CD4-positive, alpha-beta T cell treated with Interleukin-6 for 4 hours (primary cell): ENCODE measurements at places on chromosomes 6 and 20.

DNA sequence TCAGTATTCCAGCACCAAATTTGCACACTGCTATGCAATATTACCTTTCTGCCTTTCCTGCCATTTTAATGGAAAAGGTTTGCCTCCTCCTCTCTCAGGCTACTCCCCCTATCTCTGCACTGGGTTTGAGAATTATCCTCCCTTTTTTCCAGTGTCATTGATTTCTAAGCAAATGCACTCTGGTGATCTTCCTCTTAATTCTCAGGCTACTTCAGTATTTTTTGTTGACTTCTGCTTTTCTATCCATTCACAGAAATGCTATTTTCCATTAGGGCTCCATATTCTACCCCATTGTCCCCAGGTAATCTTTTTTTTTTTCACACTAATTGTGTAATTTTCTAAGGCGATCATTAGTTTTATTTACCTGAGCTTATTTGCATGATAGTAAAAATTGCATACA lies 144.0 kb downstream of the GJA1 start:
- DNase-seq, result no peak

DNA sequence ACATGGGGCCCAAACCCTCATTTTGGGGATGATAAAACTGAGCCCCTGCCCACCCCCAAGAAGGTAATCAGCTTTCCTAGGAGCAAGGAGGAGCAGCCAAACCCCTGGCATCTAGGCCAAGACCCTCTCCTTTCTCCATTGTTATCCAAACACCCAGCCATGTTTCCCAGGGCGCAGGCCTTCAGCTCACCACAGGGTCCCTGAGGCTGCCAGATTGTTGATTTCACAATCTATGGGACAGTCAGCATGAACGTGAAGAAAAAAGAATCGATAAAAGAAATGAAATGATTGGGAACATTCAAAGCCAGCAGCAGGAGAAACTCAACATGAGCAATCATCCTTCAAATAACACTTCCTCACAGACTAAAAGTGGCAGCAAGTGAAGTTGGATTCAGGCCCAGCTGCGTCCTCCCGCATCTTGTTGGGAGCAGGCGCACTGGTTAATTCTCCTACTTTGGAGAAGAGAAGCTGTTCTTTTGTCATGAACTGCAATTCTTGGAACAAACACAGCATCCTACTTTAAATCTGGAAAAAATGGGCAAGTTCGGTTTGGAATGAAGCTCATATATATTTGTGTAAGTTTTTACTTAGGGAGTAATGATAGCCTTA lies 241.8 kb upstream of the PRDM1 start:
- no peak for DNase-seq

- no peak for DNase-seq
Observed at GRCh38 chr20:35302421-35303335, 10.5 kb upstream of the FAM83C start.

DNA sequence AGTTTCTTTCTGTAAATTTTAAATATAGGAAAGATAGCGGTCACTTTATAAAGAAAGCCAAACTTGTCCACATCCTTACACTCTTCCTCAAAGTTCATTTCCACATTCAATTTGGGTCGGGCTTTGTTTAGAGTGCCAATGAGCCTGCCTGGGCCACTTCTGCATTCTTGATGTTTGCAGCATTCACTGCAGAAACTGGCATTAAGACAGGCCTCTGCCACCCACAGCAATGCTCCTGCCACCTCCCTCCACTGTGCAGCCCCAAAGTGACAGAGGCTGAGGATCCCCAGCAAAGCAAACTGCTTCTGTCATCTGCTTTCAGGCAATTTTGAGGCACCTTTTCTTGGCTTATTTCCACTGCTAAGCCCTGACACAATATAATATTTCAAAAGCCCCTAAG lies 61.2 kb downstream of the TNFAIP3 start:
- peak; percentile 6 for DNase-seq

- no peak for DNase-seq
Observed at GRCh38 chr6:163444077-163444476, 29.6 kb downstream of the QKI start.

DNA sequence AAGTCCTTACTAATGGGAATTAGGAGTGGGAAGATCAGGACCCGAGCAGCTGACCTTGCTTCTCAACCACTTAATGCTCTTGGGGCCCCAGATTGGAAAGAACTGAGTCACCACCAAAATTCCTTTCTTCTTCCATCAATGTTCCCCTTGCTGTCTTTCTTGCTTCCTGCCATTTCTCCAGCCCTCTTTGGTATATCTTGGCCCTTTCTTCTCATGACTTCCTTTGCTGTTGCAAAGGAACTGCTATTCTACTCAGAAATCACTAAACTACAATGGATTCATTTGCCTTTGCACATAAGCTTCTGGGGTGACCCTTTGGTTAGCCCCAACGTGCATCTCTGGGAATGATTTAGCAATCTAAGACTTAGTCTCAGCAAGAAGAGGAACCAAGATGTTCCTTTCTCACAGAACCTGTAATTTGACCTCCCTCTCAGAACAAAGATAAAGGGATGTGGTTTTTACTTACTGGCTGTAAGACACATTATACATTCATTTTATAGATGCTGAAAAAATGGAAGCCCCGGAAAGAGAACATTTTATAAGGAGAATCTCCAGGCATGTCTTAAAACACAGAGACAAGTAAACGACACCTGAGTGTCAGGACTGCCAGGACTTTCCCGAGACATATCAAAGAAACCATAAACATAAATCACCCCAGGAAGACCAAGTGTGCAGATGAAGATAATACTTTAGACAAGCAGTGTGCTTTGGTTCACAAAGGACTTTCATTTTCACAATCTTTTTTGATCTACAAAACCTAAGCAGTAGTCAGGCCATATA lies 99.0 kb upstream of the TNFAIP3 start:
- no peak for DNase-seq

DNA sequence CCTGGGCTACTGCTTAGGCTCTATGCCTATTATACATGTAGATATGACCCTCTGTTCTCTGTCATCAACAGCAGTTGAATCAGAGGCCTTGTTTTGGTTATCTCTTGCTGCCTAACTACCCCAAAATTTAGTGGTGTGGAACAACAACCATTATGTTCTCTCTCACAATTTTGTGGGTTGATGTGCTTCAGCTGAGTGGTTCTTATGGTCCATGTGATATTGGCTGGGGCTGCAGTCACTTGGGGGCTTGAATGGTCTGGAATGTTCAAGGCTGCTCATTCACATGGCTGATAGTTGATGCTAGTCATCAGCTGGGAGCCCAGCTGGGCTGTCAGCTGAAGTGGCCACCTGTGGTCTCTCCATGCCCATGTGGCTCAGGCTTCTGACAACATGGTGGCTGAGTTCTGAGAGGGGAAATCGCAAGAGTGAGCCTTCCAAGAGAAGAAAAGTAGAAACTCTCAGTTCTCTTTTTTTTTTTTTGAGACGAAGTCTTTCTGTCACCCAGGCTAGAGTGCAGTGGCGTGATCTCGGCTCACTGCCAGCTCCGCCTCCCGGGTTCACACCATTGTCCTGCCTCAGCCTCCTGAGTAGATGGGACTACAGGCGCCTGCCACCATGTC lies 47.8 kb downstream of the SHLD1 start:
- DNase-seq, result no peak

DNA sequence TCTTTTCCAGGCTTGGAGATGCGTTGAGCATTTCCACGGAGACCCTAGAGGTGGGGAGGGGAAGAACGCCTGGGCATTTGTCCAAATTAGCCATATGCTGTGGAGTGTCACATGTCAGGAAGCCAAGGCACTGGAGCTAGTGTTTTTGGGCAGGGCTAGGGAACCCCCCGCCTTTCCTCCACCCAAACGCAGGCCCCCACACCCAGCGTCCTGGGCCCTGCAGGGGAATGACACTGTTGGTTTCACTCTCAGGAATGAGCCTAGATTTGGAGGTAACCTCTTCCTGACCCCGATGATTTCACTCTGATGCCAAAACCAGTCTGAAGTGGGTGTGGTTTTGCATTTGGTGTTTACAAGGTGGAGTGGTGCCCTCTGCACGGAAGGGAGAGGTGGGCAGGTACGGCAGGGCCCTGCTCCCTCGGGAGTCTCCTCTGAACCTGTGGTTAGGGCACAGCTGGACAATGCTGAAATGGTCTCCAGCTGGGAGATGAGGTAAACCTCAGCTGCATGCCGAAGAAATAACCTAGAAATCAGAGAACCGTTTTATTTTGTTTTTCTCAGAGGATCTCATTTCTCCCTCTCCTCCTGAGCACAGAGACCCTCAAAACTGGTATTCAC lies 29.5 kb downstream of the MTHFD1L start:
- peak; percentile 16 for DNase-seq

- DNase-seq, result no peak
Observed at GRCh38 chr6:89272596-89272995, 42.5 kb downstream of the GABRR2 start.

DNA sequence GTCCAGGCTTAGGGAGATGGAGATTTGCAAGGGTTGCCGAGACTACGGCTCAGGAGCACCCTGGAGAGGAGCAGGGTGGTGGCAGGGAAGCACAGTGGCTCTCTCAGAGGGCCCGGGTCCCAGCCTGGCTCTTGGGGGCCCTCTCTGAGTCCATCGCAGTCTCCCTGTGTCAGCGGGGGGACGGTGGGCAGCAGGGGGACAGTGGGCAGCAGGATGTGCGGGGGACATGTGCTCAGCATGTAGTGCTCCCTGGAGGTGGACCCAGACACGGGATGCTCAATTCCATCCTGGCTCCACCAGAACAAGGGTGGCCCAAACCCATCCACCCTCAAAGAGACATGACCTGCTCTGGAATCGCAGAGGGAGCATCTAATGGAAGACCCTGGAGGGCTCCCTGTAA lies 43.0 kb upstream of the ZBP1 start:
- DNase-seq, result no peak

GRCh38 chr6:31569861-31570536 lies 2.1 kb upstream of the LTA start:
- no peak for DNase-seq
